Kidney tubule cell (primary cell): ENCODE measurements at places on chromosomes 4 and X.

DNA sequence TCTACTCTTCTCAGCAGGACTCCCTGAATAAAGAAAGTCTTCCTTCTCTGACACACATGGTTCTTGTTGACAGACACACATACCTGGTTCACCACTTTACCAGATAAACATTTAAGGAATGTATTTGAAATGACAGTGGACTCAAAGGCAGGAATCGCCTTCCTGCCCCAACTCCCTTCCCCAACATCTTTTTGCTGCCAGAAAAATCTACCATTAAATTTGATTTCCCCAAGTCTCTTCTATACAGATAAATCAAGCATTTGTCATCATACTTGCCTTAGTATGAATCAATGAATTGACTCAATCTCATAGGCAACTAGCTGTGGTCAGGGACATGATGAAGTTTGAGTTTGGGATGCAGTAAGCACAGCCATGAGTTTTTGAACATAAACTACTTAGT lies 23.3 kb upstream of the ANXA5 start:
- DNase-seq, result peak; percentile 57

DNA sequence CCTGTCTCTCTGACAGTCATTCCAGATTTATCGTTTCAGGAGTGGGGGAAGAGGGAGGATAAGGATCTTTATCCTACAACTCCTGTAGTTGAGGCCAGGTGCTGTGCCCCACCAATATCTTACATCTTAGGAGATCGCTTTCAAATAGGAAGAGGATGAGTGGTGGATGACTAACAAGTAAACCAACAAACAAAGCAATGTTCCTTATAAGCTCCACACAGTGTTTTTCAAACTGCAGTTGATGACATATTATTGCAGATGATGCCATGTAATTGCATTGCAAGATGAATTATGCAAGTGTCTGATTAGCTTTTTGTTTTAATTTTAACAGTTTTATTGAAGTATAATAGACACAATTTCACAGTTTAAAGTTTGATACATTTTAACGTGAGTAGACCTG lies 35.8 kb upstream of the TMEM164 start:
- DNase-seq, result no peak

DNA sequence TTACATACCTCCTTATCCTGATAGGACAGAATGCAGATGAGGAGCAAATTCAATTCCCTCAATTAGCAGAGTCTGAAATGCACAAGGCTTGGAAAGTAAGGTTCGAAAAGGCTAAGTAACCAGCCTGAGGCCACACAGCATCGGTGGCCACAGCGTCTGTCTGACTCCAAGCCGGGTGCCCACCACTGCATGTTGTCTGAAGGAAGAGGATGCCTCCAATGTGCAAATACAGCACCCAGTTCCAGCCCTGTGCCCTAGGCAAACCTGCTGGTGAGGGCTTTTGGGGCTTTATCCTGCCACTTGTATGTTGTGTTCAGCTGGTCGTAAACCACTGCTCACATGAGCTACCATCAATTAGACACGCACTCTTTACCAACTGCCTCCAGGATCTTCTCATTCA lies 48.6 kb upstream of the PPP2R2C start:
- no peak for DNase-seq

- DNase-seq, result no peak
Measured at GRCh38 chrX:14598330-14598729, 69.0 kb downstream of the GLRA2 start.

DNA sequence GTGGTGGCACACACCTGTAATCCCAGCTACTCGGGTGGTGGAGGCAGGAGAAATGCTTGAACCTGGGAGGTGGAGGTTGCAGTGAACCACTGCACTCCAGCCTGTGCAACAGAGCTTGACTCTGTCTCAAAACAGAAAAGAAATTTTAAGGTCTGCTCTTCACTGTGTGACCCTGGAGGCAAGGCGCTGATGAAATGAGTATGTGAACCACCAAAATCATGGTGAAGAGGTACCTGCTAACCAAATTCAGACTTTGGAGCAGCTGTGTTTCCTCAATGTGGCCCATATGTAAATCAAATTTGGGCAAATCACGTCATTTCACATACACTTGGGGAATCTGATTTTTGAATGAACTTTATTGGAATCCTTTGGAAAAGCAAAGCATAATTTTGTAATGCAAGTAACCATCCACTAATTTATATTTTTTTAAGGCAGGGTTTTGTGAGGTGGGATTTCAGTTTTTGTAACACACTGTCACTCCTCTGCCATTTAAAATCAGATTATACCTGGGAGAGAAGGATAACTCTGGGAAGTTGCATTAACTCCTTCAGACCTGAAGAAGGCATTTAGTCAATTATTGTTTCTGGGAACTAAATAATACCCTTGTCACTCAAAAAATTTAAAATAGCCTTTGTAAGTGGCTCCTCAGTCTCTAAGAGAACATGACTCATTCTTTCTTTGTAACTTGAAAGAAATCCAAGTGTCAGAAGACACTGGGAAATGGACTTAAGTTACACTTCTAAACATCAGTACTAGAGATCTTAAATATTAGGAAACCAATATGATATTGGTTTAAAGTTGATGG lies 24.0 kb downstream of the DOCK11 start:
- peak; percentile 9 for DNase-seq

GRCh38 chrX:7062276-7062675 lies 85.2 kb upstream of the STS start:
- DNase-seq, result peak; percentile 62

DNA sequence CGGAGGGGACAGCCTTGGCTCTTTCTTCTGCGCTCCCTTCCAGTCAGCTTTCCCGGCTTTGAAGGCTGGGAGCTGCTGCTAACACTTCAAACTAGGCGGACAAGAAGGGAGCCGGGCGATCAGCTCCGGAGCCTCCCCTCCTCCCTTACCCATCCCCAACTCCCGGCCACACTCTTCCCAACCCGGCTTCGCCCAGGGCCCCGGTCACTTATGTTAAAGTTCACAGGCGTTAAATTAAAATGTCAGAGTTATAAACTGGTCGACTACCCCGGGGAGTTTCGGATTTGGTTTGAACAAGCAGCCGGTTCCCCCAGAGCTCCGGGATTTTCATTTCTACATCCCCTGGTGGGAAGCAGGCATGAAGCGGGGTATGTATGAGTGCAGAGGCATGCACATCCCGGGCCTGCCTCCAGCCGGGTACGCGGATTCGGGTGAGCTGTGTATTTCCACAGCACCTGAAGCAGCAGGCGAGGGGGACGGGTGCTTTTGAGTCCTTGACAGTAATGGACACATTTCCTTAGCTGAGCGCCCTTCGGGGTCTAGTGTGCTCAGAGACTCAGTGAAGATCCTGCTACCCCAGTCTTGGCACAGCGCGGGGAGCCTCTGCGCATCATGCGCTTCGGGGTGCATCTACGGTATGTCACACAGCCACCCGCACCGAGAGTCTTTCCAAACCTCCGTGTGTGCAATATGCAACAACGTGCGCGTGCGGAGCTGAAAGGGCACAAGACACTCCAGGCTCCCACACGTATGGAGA lies 880 bp downstream of the UNC5C start:
- DNase-seq, result peak; percentile 20

DNA sequence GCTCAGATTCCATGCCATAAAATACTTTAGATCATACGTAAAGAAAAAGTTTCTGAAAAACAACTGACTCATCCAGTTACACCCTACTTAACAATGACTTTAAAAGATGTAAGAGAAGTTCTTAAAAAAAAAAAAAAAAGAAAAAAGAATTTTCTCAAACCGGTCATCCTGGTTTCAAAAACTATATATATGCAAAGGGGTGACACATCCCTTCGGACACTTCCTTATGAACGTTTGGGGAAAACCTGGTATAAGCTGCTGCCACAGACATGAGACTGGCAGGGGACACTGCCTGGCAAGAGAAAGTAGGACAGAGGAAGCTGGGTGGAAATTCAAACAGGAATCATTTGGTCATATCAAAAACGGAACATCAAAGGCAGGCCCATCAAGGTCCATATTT lies 81.2 kb upstream of the PRSS48 start:
- DNase-seq, result peak; percentile 77

DNA sequence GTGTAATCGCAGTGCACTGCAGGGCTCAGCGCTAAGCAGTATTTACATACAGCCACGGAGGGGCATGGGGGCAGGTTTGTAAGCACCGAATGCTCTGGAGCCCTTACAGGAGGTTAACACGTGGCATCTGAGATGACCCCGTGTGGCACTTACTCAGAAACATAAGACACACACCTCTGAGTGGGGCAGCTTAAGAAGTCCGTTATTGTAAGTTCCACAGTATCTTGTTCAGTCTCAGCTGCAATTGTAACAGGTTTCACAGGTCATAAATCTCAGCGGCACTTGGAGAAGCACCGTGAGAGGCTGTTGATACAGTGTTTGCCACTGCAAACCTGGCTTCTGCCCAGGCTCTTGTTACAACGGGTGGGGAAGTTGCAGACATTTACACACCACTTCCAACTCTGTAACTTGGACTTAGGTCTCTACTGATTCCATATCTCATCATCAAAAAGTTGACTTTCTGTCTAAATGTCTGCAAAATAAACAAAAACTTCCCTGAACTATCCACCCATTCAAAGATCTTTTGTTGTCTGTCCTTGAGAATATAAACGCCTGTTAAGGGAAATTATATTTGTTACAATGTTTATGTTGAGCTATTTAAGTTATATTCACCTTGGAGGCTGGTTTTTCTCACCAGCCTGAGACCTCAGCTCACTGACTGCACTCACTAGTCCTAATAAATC lies 10.3 kb downstream of the CPLX1 start:
- peak; percentile 47 for DNase-seq

GRCh38 chr4:130359542-130359941 lies 1263.6 kb downstream of the C4orf33 start:
- DNase-seq, result peak; percentile 11

DNA sequence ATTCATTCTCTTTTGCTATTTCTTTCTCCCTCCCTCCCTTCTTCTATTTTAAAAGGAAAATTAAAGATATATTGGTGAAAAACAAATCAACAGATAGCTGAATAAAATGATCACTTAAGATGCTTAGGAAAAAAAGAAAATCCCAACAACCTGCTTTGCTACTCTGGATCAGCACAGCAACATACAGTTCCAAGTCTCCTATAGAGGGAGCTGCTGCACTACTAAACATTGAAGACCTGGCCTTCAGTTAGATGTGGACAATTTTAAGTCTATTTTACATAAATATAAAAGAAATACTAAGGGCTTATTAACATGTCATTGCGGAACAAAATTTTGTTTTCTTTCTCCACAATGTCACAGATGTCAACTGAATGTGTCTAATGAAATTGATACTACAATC lies 226.4 kb downstream of the MAGEB5 start:
- peak; percentile 25 for DNase-seq

GRCh38 chr4:26218677-26219605 lies 101.9 kb upstream of the RBPJ start:
- DNase-seq, result no peak

- DNase-seq, result no peak
Measured at GRCh38 chr4:113959539-113959937, 19.9 kb downstream of the ARSJ start.

- DNase-seq, result no peak
Measured at GRCh38 chr4:87855559-87855958, 22.8 kb downstream of the MEPE start.

- peak; percentile 13 for DNase-seq
Measured at GRCh38 chr4:24482871-24483270, 101.5 kb downstream of the DHX15 start.

DNA sequence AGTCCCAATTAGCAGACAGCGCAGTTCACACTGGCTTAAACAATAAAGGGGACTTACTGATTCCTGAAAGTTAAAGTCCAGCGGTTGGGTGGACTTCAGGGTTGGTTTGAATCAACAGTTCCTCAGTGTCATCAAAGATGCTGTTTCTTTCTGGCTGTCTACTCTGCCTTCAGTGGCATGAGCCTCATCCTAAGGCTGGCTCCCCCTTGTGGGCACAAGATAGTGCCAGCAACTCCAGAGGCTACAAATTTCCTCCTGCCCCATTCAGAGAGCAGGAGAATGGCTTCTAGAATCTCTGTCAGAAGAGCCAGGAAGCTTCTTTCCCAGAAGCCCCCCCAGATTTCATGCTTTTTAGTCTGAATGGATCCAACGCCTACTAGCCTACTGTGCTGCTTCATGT lies 82.4 kb upstream of the MTM1 start:
- peak; percentile 61 for DNase-seq

DNA sequence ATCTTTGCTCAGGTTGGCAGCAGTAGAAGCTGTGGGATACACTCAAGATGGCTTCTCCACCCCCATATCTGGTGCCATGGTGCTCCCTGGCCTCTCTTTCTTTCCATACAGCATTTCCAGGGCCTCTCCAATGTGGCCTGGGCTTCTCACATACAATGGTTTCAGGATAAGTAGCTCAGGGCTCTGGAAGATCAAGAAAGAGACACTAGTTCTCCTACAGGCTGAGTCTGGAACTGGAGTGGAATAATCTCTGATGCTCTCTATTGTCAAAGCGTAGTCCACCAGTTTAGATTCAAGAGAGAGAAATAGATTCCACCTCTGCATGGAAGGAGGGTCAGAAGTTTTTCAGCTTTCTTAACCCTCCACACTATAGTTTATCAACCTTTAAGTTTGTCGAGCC lies 138.2 kb upstream of the AADAT start:
- no peak for DNase-seq

- peak; percentile 42 for DNase-seq
Measured at GRCh38 chrX:79369871-79370270, 2.7 kb upstream of the ITM2A start.

DNA sequence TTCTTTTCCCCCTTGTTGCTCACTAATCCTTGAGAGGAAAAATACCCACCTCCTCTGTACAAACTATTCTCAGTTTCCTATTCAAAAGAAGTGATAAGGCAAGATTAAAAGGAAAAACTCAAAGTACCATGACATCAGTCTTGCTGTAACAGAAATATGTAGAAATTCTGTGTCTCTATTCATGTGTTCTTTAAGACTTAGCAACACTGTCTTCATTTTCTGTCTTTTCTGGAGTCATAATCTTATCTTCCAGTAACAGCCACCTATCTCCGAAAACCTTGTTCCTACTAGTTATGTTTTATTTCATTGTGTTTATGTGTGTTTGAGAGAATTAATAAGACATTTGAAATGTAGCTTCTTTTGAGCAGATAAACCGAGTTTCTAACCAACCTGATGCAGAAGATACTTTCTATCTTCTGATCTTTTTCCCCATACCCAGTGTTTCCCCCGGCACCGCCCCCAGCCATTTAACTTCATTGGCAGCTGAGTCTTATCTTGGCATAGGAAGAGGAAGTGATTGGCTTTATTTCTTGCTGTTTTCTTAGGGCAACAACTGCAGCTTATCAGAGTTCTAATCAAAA lies 8.0 kb downstream of the FAM241A start:
- no peak for DNase-seq

GRCh38 chr4:38319456-38320342 lies 344.3 kb upstream of the KLF3 start:
- peak; percentile 91 for DNase-seq

DNA sequence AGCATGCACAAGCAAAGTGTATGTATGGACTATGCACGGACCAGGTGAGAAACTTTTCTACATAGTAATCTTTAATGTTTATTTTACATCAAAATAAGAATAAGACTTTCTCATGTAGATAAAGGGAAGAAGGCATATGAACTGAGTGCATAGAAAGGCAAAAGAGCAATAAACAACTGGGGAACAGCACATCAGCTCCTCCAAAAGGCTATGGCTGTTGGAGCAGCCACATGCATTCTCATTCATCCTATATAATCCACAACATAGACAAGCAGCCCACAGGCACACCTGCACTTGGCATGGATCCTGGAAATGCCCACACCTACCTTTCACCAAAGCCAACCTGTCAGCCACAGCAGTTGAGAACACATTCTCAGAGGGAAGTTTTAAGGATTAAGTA lies 586.9 kb upstream of the INTU start:
- no peak for DNase-seq
